NCI-H1105 (cell line): ENCODE measurements at places on chromosomes 3 and 15.
A peak's percentile ranks its signal among the peaks of the same experiment; 100 is the strongest.

DNA sequence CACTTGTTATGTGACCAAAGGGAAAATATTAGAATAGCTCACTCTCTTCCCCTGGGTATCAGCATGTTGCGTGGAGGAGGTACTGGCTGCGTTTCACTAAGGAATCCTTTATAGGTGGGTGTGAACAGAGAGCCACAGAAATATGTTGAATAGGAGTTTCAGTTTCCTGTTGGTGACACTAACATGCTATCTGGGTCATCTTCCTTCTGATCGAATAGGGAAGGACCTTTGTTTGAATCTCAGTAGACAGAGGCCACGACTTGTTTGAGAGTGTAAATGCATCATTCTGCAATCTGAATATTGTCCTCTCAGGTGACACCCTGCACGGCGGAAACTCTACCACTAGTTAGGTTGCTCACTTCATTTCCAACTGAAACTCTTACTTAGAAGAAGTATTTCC is 157.9 kb upstream of the SLC2A2 start:
- no peak for DNase-seq

DNA sequence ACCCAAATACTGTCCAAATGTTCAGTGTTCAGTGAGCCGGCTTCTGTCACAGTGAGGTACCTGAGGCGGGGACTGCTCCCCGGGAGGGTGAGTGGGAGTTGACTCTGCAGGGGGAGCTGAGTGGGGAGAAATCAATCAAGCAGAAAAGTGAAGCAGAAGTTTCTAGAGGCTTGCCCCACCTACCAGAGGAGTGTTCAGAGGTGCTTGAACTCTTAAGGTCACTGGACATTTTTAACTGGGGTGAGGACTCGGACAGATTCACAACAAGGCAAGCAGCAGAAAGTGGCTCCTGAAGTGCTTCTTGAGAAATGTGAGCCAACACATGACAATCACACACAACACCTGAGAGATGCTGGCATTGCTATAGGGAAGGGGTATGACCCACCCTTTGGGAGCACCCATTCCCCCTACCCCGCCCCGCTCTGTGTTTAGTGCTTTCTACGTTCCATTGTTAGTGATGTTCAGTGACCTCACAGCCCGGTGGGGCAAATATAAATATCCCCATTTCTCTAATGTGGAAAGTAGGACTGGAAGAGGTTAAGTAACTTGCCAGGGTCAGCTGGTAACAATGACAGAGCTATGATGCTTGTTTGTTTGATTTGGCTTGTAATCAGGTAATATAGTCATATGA is 48.6 kb upstream of the AKAP13 start:
- no peak for DNase-seq

DNA sequence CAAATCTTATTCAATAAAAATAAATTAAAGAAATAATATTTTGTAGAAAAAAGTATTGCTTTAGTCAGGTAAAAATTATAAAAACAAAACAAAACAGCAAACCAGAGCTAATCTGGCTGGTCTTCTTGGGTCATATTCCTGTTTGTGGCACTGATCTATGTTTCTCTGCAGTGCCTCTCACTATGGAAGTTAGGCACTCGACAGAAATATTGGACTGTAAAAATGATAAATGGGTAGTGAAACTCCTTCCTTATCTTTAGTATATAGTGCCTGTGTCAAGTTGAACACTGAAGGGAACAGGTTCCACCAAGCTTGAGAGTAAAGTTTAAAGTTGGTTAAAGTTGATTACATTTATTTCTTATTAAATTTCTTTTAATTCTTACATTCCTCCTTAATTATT is 1195.6 kb upstream of the GBE1 start:
- DNase-seq, result no peak

DNA sequence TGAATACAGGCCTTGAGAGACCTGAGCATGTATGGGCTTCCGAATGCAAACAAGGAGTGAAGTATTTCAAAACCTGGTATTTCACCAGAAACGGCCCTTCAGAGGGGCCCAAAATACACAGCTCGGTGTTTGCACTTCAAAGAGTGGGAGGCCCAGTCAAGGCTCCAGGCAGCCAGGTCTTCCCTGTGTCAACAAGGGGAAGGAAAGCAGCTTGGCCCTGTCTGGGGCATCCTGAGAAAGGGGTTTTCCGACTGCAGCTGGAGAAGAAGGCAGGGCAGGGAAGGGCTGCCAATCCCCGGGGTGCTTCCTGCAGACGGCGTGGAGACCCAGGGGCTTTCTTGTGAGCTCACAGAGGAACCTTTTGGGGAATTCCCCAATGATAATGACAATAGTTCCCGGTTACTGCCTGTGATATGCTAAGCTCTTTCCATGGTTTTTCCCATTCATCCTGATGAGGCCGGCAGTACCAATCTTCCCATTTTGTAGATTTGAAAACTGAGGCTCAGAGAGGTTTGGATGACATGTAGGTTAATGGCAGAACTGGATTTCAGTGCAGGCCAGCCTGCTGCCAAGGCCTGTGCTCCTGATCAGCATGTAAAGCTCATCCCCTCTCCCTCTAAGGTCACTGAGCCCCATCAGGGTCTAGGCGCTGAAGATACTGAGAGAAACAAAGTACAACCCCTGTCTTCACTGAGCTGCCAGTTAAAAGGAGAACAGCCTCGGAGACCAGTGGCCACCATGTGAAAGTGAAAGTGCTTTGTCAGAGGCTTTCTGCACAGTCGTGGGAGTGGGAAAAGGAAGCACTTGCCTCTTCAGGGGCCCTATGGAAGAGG is 43.0 kb upstream of the TLE3 start:
- DNase-seq, result no peak

DNA sequence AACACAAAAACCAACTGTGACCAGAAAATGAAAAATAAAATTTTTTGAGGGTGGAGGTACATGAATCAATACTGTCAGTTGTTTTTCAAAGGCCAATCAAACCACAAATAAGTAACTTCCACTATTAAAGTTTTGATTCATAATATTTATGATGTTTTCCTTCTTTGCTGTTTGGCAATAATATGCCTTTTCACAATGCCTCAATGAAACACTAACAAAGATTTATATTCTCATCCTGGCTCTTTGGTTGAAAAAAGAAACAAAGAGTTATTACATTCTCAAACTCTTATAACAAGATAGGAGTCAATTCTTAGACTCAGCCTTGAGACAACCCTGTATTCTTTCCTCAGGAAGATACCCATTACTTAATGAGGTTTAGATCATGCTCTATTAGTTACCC is 63.1 kb downstream of the C3orf70 start:
- no peak for DNase-seq

DNA sequence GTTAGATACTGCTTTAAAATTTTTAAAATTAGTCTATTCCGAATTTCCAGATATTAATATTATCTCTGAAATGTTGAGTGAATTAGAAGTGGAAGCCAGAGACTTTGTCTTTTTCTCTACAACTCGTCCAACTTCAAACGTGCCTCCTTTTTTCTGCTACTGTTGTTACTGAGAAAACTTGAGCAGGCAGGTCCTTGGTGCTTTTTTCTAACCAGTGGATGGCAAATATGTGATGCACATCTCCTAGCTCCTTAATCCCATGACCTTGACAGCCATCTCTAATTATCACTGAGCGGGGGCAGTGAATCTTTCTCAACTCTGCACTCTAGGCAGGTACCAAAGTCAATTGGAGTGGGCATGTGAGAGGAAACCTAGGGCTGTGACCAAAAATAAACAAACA is 50.7 kb downstream of the FNDC3B start:
- no peak for DNase-seq

GRCh38 chr15:67202991-67203390 is 51.5 kb downstream of the AAGAB start:
- DNase-seq, result no peak

- peak; percentile 22 for DNase-seq
Measured at GRCh38 chr15:69323893-69324430, 25.2 kb downstream of the PAQR5 start.

DNA sequence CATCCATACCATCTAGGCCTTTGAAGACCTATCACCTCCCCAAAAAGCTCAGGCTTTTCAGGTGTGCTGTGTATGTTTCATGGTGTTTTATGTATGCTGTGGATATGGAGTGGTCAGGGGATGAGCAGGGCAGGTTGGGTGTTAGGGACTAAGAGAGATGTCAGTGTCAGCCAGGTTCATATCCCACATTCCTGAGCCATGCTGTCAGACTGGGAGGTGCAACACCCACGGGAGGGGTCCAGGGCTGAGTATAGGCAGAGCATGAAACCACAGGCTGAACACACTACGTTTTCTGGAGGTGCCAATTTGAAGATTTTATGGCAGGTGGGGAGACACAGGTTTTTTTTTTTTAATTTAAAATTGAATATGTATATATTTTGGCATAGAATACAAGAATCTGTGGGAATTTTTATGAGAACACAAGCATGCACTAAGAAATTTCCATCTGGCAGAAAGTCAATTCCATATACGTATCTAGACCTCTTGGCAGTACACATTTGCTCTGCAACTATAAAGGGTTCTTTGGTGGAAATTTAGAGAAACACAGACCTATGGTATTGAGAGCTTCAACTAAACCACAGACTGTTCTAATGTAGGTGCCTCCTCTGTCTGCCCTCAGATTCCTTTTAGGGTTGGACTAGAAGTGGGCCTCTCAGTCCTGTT is 101.9 kb upstream of the RNU6-1 start:
- no peak for DNase-seq

DNA sequence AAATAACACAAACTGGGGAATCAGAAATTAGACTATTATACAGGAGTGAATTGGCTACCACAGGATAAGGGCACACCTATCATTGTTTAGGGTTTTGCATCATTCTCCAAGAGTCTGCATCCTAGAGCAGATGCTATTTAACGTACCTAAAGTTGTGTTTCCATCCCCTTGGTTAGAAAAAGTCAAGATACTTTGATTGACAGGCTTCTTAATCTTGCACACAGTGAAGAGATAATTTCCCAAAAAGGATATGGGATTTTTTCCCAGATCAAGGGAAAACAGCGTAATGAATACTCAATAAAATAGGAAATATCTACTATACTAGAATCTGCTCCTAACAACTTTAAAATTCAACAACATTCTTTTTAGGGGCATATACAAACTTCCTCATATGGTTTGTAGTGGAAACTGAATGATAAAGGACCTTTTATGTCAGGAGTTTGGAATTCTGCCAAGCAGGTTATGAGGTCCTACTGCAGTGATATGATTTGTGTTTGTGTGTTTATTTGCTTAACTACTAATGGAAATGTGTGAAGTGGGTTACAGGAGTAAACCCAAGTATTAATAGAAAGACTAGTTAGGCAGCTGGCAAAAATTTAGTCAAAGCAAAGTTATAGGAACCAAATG is 124.1 kb upstream of the MME start:
- peak; percentile 83 for DNase-seq

- DNase-seq, result no peak
Measured at GRCh38 chr15:39896846-39897245, 23.2 kb downstream of the GPR176 start.

- no peak for DNase-seq
Measured at GRCh38 chr3:136516095-136516494, 236.1 kb downstream of the STAG1 start.

DNA sequence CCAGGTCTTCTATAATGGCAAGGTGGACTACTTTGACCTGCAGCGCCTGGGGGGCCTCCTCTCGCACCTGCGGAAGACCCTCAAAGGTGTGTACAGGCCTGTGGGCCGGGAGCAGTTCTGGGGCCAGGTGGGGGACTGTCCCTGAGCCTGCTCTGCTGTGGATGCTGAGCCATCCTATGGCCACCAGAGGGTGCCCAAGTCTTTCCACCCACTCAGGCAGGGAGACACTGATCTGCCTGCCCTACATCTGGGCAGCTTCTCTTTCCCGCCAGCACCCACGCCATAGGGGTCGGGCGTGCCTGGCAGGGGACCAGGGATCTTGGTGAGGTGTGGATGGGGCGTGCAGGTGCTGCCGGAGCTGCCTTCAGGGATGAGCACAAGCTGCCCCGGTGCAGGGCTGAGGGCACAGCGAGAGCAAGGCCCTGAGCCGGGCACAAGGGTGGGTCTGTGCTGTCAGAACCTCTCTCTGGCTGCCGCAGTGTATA is 14.1 kb downstream of the RNF123 start:
- peak; percentile 42 for DNase-seq

GRCh38 chr15:40511472-40512133 is 40.8 kb downstream of the CHST14 start:
- no peak for DNase-seq

- DNase-seq, result no peak
Measured at GRCh38 chr3:116947148-116947547, 237.6 kb downstream of the TUSC7 start.

DNA sequence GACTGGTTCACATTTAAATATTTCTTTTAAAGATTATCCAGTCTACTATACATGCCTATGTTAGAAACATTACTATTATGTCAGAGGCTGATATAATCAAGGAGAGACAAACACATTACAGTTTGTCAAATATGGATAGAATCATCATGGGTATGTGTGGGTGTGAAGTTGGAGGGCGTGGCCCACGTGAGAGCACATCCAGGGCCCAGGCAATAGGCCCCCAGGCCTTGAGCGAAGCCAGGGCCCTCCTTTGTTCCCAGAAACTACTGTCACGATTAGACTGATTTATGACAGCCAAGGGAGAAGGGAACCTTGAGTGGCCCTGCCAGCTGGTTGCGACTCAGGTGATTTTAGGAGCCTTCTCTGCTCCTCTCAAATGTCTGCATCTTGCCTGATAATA is 26.9 kb upstream of the LDHAL6B start:
- no peak for DNase-seq
